ENCODE measurements at places on chromosomes 5 and 9. TPM values are rescaled to one million over a fixed set of nuclear protein-coding genes. Genes with fewer than 3 reads are reported as not detected.
A peak's percentile ranks its signal among the peaks of the same experiment; 100 is the strongest.

Gene TEX48
- total RNA-seq, result 0.56 TPM

DNA sequence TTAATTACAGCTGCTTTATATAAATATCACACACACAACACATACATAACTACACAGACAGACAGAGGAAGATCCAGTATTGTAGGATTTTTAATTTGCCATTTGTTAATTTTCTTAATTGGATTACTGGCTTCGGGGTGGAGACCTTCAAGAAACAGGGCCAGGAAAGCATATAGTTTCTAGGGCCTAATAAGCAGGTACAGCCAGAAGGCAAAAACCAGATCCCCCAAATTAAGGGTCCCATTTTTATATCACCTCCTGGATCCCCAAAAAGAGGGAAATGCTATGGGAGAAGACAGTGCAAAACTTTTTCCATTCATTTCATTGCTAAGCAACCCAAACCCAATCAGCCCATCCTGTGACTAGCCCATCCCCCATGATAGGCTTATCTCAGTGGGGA is 373.3 kb upstream of the FAM174A start:
- DNase-seq, result no peak

Gene DIRAS2
- total RNA-seq, result not detected

- no peak for DNase-seq
Observed at GRCh38 chr9:123287639-123288038, 19.3 kb upstream of the STRBP start.

DNA sequence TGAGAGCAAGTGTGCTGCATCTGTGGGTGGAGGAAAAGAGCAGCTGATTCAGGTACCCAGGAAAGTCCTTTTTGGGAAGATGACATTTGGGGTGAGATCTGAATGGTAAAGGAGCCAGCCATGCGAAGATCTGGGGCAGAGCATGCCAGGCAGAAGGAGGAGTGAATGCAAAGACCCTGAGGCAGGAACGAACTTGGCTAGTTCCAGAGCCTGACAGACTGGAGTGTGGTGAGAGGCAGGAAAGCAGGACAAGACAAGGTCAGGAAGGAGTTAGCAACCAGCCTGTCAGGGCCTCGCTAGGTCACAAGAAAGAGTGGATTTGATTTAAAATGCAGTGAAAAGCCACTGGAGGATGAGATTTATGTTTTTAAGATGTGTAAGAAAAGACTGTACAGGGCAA is 28.2 kb downstream of the RGS7BP start:
- DNase-seq, result peak; percentile 23

GRCh38 chr5:31944684-31945445 is 229.3 kb downstream of the GOLPH3 start:
- no peak for DNase-seq

Gene GFI1B
- total RNA-seq, result not detected

Gene OLFML2A
- not detected for total RNA-seq

Gene ANKRD33B
- 21.7 TPM for total RNA-seq

DNA sequence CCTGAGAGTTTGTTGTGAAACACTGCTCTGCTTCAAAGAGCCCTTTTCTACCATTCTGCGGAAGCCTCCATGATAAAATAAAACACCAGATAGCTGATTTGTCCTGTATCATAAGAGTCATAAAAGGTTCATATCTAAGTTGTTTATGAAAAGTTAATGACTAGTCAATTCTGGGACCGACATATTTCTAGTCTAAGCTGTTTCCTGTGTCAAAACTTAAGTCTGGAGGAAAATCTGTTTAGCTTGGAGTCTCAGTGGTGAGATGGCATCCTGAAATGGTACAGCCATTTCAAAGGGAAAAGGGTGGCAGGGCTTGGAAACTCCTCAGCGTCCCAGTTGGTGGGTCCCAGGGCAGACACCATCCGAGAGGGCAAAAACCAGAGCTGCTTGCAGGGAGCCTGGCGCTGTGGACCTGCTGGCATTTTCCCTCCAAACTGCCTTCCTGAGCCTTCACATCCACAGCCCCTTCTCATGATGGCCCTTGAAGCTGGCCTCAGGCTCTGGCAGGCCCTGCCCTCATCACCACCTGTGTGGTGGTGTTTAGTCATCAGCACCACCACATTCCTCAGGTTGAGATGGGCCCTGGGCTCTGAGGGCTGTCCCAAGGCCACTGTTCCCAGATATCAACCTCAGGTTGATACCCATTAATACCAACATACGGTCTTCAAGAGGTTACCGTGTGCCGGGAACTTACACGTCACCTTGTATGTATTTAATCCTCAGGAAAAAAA is 184.0 kb downstream of the HSPA4 start:
- no peak for DNase-seq

Gene FBXL17
- 7.5 TPM for total RNA-seq

All from activated CD4-positive, alpha-beta T cell treated with anti-CD3 and anti-CD28 coated beads, Interleukin-2, amount 10 ng/mL, durations not matched to agents 24 days and 14 days (primary cell).